ENCODE measurements at places on chromosomes 1 and 21. TPM values are rescaled to one million over a fixed set of nuclear protein-coding genes. Genes with fewer than 3 reads are reported as not detected.
A peak's percentile ranks its signal among the peaks of the same experiment; 100 is the strongest.

DNA sequence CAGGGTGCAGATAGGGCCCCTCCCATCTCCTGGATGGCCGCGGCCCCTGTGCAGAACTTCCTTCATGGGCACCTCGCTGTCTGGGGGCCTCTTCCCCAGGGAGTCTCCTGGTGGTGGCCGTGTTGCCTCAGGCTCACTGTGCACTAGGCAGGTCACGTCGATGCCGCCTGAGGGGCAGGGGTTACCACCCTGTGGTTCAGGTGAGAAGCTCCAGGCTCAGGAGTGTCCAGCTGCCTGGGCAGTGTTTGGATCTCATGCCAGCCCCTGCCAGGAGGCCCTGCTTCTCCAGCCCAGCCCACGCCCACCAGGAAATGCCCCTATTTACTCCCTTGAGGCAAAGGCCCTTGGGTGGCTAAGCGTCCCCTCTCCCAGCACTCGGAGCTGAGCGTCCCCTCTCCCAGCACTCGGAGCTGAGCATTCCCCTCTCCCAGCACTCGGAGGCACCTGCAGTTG lies 2.1 kb downstream of the ITGB2 start:
- peaks cover 57% of the 10 kb centered on the region for H3K4me1 ChIP-seq
- peak overlapping the region; percentile 92 for H3K27ac ChIP-seq
- H3K36me3 ChIP-seq, result peaks cover 11% of the 10 kb centered on the region
- no peak for DNase-seq
- H3K4me3 ChIP-seq, result peak overlapping the region; percentile 85

DNA sequence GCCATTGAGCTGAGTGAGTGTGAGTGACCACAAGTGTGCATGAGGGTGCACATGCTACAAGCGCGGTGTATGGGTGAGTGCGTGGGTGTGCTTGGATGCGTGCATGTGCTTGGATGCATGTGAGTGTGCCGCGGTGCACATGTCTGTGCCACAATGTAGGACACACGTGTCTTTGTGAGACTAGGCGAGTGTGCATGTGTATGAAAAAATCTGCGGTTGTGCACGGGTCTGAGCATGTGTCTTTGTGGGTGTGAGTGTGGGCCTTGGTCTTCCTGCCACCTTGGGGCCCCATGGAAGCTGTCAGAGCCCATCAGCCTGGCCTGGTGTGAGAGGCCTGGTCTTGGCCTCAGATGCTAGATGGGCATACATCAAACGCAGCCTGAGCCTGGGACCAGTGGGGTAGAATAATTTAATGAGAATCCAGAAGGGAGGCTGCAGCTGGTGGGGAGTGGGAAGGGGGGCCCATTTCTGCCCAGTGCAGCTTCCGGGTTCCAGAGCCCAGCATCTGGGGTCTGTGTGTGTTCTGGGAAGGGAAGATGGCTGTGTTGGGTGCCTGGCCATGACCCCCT lies 103.9 kb upstream of the SLC2A1 start:
- no peak for DNase-seq
- no peaks in the 10 kb centered on the region for H3K36me3 ChIP-seq
- H3K4me3 ChIP-seq, result no peak overlapping the region
- no peak overlapping the region for H3K27ac ChIP-seq
- peaks cover 3% of the 10 kb centered on the region for H3K27me3 ChIP-seq

DNA sequence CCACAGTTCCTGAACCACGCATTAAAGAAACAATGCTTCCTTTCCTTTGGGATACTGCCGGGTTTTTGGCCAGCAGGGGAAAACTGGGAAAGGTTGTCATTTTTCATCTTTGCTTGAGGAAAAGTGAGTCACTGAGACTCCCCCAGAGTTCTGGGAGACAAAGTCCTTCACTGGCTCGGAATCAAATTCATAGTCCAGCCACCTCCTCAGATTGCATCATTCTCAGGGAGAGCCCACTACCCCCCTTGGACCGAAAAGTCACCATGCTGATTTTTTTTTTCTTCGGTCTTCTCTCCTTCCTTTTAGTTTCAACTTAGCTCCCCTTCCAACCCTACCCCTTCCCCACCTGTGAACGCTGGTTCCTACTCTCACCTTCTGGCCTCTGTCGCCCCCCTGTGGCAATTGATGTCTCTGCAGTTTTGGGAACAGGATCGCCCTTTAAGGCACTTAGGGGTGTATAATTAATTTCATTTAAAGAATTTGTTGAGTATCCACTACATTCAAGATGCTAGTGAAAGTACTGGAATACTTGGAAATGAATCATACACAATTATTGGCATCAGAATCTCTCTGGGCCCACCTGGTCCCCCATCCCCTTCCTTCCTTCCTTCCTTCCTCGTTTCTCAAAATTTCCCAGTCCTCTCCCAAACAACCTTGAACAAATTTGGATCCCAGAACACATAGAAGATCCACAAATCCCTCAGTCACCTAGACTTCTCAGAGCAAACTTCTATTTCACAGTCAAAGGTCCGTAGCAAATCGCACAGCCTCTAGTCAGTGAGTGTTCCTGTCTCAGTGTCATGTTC lies 6.9 kb downstream of the ACKR1 start:
- no peaks in the 10 kb centered on the region for H3K36me3 ChIP-seq
- no peak overlapping the region for H3K27ac ChIP-seq
- no peak overlapping the region for H3K4me3 ChIP-seq
- H3K27me3 ChIP-seq, result peaks cover 46% of the 10 kb centered on the region
- peaks cover 19% of the 10 kb centered on the region for H3K4me1 ChIP-seq
- DNase-seq, result peak; percentile 70

DNA sequence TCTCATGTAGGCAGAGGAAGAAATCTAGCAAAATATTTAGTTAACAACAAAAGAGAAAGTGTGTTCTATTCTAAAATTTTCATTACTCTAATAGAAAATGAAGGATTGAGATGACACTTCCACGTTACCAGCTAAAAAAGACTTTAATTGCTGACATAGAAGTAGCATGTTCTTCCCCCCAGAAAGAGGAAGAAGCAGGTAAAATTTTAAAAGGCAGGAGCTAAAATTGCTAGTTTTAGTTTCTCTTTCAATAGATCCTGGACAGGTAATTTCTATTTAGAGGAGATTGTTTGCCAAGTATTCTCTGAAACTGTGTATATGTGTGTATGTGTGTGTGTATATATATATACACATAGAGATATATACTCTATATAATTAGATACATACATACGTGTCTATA lies 248.1 kb upstream of the FMN2 start:
- H3K4me1 ChIP-seq, result no peaks in the 10 kb centered on the region
- H3K36me3 ChIP-seq, result no peaks in the 10 kb centered on the region
- no peak overlapping the region for H3K4me3 ChIP-seq
- H3K27ac ChIP-seq, result no peak overlapping the region
- no peaks in the 10 kb centered on the region for H3K27me3 ChIP-seq
- DNase-seq, result no peak

DNA sequence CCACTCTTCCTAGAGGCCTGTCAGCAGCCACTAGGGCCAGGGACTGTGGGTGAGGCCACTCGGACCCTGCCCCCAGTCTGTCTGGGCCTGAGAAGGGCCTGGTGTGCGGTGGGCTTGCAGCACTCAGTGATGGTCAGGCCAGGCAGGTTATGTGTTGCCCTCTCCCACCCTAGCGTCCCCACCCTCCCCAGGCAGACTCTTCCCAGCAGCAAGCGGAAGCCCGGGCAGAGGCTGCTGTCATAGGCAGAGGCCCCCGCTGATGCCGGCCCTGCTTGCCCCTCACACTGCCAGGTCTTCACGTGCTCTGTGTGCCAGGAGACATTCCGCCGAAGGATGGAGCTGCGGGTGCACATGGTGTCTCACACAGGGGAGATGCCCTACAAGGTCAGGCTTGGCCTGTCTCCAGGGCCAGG lies 6.6 kb downstream of the ZBTB48 start:
- H3K27me3 ChIP-seq, result no peaks in the 10 kb centered on the region
- no peak overlapping the region for H3K4me3 ChIP-seq
- H3K27ac ChIP-seq, result no peak overlapping the region
- DNase-seq, result no peak
- H3K4me1 ChIP-seq, result peaks cover 25% of the 10 kb centered on the region

DNA sequence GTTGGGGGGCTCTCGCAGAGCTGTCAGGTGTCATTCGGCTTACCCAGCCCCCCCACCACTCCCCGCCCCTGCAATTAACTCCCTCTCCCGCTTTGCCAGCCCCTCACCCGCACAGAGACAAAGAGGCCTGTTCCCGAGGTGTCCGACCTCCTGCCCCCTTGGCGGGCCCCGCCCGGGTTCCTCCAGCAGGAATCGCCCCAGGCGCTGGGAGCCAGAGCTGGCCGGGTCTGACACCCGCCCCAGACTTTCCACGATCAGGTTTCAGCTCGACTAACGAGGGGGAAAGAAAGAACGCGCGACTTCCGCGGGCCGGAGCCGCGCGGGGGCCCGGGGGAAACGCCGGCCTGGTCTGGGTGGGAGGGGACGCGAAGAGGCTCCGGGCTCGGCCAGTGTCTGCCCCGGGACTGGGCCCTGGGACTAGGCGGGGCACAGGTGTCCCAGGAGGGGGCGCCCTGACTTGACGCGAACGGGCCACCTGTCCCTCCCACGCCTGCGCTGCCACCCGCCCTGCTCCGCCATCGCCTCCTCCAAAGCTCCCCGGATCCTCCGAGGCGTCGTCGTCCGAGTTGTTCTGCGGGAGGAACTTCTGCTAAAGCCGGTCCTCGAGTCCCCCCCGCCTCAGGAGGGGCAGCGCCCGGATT lies 36.4 kb upstream of the HHAT start:
- peaks cover 5% of the 10 kb centered on the region for H3K4me1 ChIP-seq
- peak; percentile 62 for DNase-seq
- peak overlapping the region; percentile 9 for H3K4me3 ChIP-seq
- peaks cover 41% of the 10 kb centered on the region for H3K27me3 ChIP-seq
- H3K27ac ChIP-seq, result no peak overlapping the region

DNA sequence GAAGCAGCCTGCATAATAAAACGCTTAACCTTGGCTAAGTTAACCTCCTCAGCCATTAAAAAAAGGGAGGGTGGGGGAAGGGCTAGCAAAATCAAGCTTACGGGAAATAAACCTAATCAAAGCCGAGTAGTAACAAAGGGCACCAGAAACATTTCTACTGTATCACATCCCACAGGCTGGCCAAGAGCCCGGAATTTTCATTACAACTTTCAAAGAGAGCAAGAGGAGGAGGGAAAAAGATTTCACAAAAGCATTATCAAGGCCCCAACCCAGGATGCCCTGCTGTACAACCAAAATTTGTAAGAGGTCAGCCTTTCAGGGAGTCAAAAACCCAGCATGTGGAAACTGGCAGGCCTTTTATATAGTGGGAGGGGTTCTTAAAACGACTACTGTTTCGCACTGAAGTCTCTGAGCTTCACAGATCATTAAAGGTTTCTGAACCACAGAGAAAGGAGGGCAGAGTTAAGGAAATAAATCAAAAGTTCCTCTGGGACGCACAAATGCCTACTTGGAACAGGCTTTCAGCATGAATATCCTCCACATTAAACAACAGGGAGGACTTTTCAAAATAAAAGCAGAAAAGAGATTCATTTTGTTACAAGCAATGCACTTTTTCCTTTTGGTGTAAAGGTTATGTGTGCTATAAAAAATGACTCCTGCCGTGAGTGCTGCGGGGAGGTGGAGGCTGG lies 90.4 kb downstream of the SLC45A1 start:
- peaks cover 15% of the 10 kb centered on the region for H3K36me3 ChIP-seq
- H3K27me3 ChIP-seq, result no peaks in the 10 kb centered on the region
- peak overlapping the region; percentile 39 for H3K4me3 ChIP-seq
- peak overlapping the region; percentile 83 for H3K27ac ChIP-seq
- DNase-seq, result no peak
- H3K4me1 ChIP-seq, result peaks cover 72% of the 10 kb centered on the region

GRCh38 chr1:219581344-219581743 lies 31.6 kb downstream of the ZC3H11B start:
- H3K36me3 ChIP-seq, result no peaks in the 10 kb centered on the region
- H3K4me1 ChIP-seq, result no peaks in the 10 kb centered on the region
- H3K27ac ChIP-seq, result no peak overlapping the region
- DNase-seq, result no peak
- no peak overlapping the region for H3K4me3 ChIP-seq

DNA sequence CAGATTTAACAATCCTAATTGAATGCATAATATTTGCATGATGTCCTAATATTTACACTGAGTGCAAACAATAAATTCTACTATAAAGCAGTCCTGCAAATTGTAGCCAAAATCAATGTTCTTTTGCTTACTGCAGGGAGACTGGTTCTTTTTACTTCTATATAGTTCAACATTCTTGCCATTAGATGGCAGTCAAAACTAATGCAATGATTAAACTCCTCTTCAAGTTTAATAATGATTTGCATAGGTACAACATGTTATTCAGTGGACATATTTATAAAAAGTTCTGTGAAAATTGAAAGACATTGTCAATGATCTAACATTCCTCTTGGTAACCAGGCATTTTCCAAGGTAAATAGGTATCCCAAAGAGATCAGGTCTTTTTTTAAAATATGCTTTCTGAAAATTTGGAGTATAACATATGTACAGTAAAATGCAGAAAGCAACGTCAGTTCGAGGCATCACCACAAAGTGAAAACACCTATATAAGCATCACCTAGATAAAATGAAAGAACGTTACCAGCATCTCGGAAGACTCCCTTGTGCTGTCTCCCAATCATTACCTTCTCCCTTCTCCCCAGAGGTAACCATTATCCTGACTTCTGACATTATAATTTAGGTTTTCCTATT lies 9.8 kb upstream of the FNBP1L start:
- H3K27ac ChIP-seq, result no peak overlapping the region
- H3K4me3 ChIP-seq, result no peak overlapping the region
- H3K36me3 ChIP-seq, result no peaks in the 10 kb centered on the region

DNA sequence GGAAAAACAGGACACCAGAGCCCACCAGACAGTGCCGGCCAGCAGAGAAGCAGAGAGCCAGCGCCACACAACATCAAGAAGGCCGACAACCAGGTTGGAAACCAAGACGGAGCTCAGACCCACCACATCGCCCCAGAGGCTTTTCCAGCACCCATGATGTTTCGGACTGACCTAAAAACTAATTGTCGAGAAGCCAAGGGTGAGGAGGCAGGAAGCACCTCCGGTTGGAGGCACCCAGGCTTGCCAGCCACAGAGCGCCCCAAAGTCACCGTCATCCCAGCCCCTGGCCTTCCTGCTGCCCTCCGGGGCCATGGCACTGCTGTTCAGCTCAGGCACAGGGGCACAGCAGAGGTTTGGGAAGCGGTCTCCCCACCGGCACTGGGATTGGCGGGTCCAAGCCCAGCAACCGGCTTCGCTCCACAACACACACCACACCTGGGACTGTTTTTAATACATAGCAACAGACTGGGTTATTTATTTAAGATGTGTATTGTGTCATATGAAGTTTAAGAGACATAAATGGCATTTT lies 67.2 kb downstream of the SLC37A1 start:
- H3K27me3 ChIP-seq, result no peaks in the 10 kb centered on the region
- H3K4me1 ChIP-seq, result no peaks in the 10 kb centered on the region
- no peak overlapping the region for H3K27ac ChIP-seq
- H3K4me3 ChIP-seq, result no peak overlapping the region

- no peak for DNase-seq
- H3K36me3 ChIP-seq, result no peaks in the 10 kb centered on the region
- H3K27me3 ChIP-seq, result no peaks in the 10 kb centered on the region
These were observed 273.8 kb upstream of the SNX7 start for GRCh38 chr1:98387701-98388100.

Gene B3GALT5
- not detected for total RNA-seq

Gene NUP210L
- 0.05 TPM for total RNA-seq

Gene NSL1
- 41.8 TPM for total RNA-seq

Gene TMPRSS2
- total RNA-seq, result not detected

Measured in activated CD4-positive, alpha-beta memory T cell treated with anti-CD3 and anti-CD28 coated beads for 36 hours (primary cell).